Hepatic stellate cell (primary cell): ENCODE measurements at places on chromosomes 2 and 18.

GRCh38 chr18:59659508-59660170 is 37.6 kb downstream of the CCBE1 start:
- peak; percentile 38 for DNase-seq

DNA sequence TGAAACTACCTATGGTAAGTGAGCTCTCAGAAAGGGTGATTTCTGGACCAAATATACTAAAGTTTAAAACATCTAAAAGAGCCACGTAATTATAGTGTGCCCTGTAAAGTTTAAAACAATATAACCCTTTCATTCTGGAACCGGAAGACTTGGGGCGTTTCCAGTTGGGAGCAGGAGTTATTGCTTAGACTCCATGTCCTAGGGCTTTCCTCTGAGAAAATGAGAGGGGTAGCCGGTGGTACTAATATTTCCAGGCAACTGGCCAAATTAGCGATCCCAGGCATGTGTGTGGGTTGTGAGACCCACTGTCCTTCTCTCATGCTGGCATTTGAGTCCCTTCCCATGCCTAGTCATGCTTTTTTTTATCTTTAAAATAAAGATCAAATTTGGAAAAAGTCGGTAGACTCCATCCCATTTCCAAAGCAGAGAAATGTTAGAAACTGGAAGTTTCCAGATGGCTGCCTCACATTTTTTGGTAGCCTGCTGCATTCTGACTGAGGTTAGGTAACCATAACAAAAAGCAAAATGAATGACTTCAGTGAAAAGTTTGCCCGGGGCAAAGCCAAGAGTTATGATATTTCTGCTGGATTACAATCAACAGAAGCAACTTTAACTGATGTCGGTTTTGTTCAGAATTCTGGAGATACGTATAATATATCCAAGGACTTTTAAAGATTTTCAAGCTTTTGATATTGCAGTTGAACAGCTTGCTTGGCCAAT is 227.4 kb downstream of the SS18 start:
- no peak for DNase-seq

DNA sequence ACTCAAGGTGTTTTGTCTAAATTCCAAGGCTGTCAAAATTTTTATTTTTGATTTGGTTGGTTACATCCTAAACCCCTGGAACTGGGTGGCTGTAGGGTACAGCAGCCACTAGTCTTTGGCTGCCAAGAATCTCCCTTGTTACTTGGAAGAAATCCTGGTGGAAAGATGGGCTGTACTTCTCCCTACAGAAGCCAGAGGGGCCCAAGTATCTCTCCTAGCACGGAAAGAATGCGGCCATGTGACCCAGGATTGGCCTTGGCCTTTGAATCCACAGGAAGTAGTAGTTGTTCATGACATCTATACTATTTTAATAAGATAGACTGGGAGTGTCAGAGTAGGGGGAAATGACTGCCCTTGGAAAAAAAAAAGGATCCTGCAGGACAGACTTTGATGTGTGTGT is 54.4 kb upstream of the MYO3B start:
- no peak for DNase-seq

GRCh38 chr2:182522405-182522896 is 95.6 kb upstream of the PDE1A start:
- no peak for DNase-seq

DNA sequence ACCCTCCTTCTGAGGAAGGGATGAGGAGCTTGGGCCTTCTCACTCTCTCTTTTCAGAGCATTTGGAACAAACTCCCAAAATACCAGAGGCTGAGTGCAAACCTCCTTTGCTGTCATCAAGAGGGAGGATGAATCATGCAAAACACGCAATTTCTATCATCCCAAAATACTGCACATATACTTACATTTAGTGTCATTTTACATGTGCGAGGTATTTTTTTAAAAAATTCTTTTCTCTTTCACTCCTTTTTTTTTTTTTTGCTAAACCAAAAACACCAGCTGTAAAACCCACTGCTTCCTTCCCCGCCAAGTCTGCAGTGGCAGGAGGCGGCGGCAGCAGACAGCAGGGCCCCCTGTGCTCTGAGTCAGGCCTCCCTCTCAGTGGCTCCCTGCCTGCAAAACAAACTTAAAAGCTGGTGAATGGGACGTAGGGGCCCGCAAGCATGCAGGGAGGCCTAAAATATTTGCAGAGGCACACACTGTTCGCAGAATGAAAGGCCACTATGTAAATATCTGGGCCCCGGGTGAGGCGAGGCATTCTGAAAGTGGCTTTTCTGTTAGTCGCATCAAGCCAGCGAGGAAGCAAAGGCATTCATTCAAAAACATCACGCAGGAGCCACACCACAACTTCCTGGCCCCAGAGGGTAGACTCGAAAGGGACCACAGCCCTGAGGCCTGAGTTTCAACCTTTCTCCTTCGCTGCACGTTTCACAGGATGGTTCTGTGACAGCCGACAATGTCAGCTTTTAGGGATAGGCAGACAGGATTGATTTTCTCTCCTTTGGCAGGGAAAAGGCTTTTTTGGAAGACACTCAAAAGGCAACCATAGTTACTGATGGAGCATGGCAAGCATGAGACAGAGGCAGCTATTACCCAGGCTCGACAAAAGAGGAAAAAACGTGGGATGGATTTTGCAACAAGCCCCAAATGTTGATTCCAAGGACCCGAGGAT is 73.4 kb downstream of the ACTR2 start:
- peak; percentile 90 for DNase-seq

DNA sequence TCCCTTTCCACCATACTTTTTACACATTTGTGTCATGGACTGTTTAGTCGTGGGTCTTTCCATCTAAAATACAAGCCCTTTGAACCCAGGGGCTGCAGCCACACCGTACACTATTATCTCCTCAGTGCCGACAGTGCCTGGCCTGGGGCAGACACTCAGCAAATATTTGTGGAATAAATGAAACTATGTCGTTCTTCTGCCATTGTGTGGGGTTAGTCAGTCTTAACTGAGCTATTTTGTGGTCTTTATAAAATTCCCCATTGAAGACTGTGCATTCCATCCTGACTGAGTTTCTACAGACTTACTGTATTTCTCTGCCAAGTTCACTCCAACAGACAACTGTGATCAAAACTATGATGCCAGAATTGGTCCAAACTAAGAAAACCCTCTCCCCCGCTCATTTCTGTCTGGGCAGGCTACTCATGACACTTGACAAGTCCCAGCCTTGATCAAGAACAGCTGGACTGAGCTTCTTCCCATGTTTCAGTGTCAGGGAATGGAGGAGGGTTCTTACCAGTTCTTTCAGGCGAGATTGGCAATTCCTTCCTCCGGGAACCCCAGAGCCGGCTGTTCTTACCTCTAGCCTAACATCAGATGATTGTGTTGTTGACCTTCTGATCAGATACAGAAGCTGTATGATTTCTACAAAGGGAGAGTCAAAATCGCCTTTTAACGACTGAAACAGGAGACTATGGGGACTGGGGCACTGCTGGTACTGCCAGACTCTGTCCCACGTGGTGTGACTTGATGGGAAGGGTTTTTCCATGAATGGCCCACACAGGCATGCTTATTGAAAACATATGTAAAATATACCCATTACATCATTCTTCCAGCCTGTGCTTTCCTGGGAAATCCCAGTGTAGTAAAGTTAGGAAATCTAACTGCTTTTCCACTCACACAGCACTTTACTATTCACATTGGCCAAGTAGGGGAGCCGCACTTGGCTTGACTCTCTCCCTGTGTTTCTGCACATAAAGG is 77.4 kb upstream of the NPAS2 start:
- peak; percentile 65 for DNase-seq

DNA sequence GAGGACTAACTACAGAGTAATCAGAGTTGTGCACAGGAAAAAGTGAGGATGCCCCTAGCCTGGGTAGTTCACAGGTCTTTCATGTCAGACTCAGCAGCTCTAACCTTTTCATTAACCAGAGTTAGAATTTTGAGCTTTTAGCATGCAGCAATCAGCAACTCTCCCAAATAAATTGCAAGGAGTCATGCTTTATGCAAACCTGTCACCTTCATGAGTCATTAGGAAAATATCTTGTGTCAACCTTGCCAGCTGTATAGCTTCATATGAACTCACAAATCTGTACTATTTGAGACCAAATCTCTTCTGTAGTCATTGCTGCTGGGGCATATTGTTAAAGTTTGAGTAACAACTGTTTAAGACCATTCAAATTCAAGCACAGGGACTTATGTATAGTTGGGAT is 382.3 kb upstream of the NT5C1B start:
- no peak for DNase-seq

GRCh38 chr18:12924616-12925015 is 23.2 kb upstream of the SEH1L start:
- DNase-seq, result no peak

- peak; percentile 76 for DNase-seq
Measured at GRCh38 chr18:45777393-45777792, 48.1 kb upstream of the SIGLEC15 start.

- no peak for DNase-seq
Measured at GRCh38 chr2:175399326-175399725, 217.8 kb upstream of the ATP5MC3 start.

- DNase-seq, result no peak
Measured at GRCh38 chr2:37356299-37356698, 11.9 kb downstream of the QPCT start.

GRCh38 chr2:118443596-118443995 is 355.3 kb downstream of the INSIG2 start:
- no peak for DNase-seq
